ENCODE measurements at places on chromosomes 6 and 20. TPM values are rescaled to one million over a fixed set of nuclear protein-coding genes. Genes with fewer than 3 reads are reported as not detected.

DNA sequence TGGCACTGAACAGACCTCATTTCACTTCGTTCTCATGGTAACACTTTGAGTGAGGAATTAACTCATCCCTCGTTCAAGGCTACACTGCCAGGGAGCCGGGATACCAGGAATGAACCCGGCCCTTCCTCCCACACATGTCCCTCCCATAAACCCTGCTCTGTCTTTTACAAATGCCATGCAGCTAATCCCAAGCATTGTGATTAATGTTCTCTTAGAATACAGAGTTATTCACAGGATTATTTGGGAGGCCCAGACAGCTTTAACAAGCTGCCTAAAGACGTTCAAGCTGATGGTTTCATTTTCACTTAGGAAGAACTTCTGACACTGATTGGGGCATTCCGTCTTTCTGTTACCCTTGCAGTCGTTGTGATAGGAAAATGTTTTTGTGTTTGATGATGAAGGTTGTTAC, 42.5 kb upstream of the CD83 start:
- DNase-seq, result no peak

The TEAD3 gene
- 19.2 TPM for total RNA-seq

GRCh38 chr20:60378620-60379019, 420.4 kb downstream of the CDH26 start:
- no peak for DNase-seq

The RIMS4 gene
- total RNA-seq, result 0.43 TPM

DNA sequence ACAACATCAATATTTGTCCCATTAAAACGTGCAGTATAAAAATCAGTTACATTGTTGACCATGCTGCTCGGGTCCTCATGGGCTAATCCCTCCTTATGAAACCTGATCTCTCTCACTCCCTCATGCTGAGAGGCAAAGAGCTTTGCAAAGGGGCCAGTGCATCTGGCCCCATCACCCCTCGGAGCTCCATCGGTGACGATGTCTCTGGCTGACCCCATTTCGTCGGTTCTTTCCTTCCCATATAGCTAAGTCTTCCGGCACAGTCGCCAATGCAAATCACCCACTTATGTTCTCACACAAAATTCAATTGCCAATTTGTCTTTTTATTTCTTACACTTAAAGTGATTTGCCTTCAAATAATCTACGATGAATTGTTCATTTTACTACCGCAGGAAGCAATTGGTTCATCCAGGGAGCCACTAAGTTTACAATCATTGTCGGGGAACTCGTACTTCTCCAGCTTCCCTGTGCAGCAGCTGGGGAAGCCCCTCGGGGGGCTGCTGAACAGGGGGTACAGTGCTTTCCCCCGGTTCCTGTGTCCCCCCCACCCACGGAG, 199.8 kb upstream of the CDH4 start:
- DNase-seq, result no peak

- no peak for DNase-seq
Observed at GRCh38 chr6:125074120-125074519, 79.5 kb upstream of the TPD52L1 start.

The TMEM239 gene
- total RNA-seq, result not detected

- no peak for DNase-seq
Observed at GRCh38 chr20:1813101-1813529, 82.1 kb upstream of the SIRPA start.

DNA sequence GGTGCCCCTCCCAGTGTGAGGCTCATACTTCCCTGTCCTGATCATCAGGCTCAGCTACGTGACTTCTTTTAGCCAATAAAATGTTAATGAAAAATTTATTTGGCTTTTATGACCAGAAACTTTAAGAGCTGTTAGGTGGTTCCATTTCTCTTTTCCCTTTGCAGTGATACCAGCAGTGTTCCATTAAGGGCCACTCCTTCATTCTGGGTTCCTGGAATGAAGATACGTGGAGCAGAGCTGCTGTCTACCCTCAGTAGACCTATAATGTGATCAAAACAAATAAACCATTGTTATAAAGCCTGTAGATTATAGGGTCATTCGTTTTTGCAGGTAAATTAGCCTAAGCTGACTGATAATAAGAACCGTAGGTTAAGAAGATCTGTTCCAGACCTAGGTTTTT, 228.0 kb downstream of the ZFAND3 start:
- no peak for DNase-seq

DNA sequence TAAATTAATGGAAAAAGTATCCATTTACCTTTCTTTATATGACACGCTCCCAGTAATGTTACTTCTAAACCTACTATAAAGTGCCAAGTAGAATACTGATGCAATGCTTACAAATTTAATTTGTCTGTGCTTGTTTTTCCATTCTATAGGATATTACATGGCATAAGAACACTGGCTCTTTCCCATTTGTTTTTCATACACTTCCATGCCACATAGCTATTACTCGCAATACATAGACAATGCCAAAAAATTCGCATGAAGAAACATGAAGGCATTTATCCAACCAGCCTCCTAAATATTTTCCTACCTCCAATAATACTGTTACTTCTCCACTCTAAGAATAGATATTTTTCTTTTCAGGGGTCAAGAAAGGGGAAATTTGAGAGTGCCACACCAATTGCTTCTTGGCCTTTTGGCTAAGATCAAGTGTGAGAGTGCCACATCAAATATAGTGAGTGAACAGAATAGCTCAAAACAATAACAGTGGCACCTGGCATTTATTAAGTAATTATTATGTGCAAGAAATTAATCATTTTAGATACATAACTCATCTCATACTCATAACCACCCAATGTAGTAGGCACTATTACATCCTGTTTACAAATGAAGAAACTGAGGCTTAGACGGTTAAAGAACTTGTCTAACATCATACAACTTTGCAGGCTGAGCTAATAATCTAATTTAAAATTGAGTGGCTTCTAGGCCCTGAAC, 845 bp upstream of the DST start:
- DNase-seq, result no peak

The SUMO4 gene
- 1.7 TPM for total RNA-seq

- DNase-seq, result no peak
Observed at GRCh38 chr6:137001299-137001976, 43.3 kb downstream of the IL20RA start.

DNA sequence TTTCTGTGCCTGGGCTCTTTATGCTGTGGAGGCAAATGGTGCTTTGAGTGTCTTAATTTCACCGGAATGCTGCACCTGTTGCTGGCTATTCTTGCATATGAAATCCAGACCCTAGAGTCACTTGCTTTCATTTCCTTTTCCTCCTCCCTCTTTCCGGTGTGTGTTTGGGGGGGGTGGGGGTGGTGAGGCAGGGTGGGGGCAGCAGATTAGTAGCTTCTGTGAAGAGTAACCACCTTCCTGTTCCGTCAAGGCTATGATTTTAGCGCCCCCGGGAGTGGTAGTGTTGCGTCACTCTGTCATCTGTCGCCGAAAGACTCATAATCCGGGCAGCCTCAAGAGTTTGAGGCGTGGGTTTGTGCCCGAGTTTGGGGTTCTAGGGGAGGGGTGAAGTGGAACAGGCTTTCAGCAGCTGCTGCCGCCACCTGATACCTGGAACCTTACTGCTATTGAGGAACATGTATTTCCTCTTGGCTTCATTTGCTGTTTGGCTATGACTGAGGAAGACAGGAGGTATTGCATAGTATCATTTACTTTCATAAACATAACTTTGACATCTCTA, 49.1 kb downstream of the UTRN start:
- no peak for DNase-seq

The LIN28B gene
- total RNA-seq, result 0.12 TPM

The KHDC1L gene
- total RNA-seq, result not detected

DNA sequence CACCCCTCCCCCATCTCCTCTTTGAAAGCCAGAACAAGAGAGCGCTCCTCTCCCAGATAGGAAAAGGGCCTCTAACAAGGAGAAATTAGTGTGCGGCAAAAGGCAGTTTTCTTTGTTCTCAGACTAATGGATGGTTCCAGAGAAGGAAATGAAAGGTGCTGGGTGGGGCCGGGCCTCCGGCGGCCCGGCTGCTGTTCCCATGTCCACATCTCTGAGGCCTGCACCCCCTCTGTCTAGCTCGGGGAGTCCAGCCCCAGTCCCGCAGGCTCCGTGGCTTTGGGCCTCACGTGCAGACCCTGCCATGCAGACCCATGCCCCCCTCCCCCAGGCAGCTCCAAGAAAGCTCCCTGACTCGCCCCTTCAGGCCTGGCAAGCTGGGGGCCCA, 35.8 kb upstream of the MRGBP start:
- peak; percentile 72 for DNase-seq

- DNase-seq, result no peak
Observed at GRCh38 chr6:134424165-134424797, 106.4 kb upstream of the SGK1 start.

DNA sequence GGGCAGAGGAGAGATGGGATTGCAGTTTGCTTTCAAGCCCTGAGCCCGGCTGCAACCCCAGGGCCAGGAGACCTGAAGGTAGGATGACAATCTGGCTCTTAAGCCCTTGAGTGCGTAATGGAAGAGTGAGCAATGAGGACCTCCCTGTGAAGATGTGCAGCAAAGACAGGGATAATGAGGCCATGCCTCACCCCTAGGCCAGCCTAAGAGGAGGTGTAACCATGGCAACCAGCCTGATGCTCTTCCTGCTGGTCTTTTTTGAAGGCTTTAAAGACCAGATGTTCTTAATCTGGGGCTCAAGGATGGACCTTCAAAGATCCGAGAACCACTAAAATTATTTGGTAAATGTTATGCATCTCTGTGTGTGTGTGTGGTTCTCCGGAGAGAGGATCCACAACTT, 8.2 kb downstream of the ARHGAP40 start:
- no peak for DNase-seq

GRCh38 chr20:49513517-49513916, 31.0 kb upstream of the KCNB1 start:
- DNase-seq, result no peak

GRCh38 chr6:13373919-13374318, 45.6 kb upstream of the TBC1D7 start:
- no peak for DNase-seq

The PREP gene
- total RNA-seq, result 31.3 TPM

- DNase-seq, result peak; percentile 91
Observed at GRCh38 chr20:8019246-8019997, at the start of gene TMX4. TMX4 (minus strand) TSS chr20:8019761; CDS start chr20:8019613, 148 bp downstream.

The HDGFL1 gene
- not detected for total RNA-seq

The KCNK15 gene
- total RNA-seq, result 2.6 TPM

DNA sequence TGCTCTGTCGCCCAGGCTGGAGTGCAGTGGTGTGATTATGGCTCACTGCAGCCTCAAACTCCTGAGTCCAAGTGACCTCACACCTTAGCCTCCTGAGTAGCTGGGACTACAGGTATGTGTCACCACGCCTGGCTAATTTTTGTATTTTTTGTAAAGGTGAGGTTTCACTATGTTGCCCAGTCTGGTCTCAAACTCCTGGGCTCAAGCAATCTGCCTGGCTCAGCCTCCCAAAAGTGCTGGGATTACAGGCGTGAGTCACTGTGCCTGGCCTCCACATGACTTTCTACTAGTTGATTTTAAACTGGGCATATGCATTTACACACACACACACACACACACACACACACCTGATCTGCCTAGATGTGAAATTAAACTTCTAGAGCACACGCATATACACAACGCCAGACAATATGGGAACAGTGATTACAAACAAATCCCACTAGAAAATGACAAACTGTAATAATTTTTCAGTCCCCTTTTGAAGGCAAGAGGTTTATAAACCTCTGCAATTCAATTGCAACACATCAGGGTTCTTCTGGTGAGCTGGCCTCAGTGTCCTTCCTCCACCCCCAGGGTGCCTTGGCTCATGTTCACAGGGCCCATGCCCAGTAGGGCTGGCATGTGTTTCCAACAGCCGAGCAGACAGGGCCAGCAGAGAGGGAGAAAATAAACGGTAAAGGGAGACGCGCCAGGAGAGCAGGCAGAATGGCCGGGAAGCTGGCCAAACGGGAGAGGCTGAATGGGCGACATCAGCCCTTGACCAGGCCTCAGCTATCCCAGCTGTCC, 31.2 kb downstream of the PARD6B start:
- peak; percentile 63 for DNase-seq

DNA sequence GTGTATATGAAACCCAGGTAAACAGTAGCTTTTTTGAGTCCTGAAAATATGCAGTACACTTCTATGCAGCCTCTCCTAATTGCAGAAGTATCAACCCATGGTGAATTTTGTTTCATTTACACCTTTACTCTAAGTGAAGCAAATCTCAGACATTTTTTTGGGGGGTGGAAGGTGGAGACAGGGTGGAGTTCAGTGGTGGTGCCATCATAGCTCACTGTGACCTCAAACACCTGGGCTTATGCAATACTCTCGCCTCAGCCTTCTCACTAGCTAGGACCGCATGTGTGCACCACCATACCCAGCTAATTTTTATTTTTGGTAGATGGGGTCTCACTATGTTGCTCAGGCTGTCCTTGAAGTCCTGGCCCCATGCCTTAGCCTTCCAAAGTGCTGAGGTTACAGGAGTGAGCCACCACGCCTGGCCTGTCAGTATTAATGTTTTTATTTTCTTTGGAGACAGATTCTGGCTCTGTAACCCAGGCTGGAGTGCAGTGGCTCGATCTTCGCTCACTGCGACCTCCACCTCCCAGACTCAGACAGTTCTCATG, 80.3 kb downstream of the JARID2 start:
- no peak for DNase-seq

DNA sequence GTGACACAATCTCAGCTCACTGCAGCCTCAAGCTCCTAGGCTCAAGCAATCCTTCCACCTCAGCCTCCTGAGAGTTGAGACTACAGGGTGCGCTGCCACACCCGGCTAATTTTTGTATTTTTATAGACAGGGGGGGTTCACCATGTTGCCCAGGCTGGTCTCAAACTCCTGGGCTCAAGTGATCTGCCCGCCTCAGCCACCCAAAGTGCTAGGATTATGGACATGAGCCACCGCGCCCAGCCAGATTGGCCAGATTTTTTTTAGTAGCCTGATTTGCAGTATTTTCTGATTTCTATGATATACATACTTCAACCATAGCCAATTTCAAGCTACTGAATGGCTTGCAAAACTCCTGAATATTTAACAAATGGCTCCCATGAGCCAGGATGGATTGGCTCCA, 21.4 kb upstream of the DLGAP4 start:
- no peak for DNase-seq

DNA sequence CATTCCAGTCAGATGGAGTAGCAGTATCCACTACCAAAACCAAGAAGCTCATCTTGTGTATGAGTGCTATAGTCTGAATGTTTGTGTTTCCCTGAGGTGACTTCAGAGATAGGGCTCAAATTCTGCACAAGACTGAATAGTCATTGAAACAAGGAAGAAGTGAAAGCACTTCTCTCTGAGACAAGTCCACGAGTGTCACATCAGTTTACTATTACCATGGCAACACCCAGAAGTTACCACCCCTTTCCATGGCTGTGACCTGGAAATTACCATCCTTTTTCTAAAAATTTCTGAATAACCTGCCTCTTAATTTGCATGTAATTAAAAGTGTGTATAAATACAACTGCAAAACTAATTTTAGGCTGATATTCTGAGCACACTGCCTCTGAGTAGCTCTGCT, 682.1 kb upstream of the ADGRB3 start:
- DNase-seq, result no peak

Data from lung (tissue), 17 donors.